Stomach (tissue), 19 donors: ENCODE measurements at places on chromosomes 2 and 18. TPM values are rescaled to one million over a fixed set of nuclear protein-coding genes. Genes with fewer than 3 reads are reported as not detected.
A peak's percentile ranks its signal among the peaks of the same experiment; 100 is the strongest.

Gene IL1F10
- total RNA-seq: not detected

Gene MROH2A
- total RNA-seq: not detected

Gene AMER3
- total RNA-seq: 0.58 TPM

Gene CDH2
- total RNA-seq: 18.7 TPM

Gene TNS1
- total RNA-seq: 174 TPM

Gene EHD3
- 0.58 TPM for total RNA-seq

Gene ABHD1
- total RNA-seq: not detected

Gene RAPGEF4
- total RNA-seq: 5.3 TPM

Gene MEIS1
- total RNA-seq: 159 TPM

Gene ACMSD
- not detected for total RNA-seq

Gene PJVK
- 2.2 TPM for total RNA-seq

Gene GKN1
- total RNA-seq: 7,706 TPM

Gene APCDD1
- 11.0 TPM for total RNA-seq

Gene ABCG8
- total RNA-seq: not detected

Gene TRAPPC12
- total RNA-seq: 75.8 TPM

Gene ALPP
- total RNA-seq: not detected

Gene SP110
- 11.1 TPM for total RNA-seq

Gene ARHGAP15
- total RNA-seq: not detected

Gene MARCO
- total RNA-seq: not detected

DNA sequence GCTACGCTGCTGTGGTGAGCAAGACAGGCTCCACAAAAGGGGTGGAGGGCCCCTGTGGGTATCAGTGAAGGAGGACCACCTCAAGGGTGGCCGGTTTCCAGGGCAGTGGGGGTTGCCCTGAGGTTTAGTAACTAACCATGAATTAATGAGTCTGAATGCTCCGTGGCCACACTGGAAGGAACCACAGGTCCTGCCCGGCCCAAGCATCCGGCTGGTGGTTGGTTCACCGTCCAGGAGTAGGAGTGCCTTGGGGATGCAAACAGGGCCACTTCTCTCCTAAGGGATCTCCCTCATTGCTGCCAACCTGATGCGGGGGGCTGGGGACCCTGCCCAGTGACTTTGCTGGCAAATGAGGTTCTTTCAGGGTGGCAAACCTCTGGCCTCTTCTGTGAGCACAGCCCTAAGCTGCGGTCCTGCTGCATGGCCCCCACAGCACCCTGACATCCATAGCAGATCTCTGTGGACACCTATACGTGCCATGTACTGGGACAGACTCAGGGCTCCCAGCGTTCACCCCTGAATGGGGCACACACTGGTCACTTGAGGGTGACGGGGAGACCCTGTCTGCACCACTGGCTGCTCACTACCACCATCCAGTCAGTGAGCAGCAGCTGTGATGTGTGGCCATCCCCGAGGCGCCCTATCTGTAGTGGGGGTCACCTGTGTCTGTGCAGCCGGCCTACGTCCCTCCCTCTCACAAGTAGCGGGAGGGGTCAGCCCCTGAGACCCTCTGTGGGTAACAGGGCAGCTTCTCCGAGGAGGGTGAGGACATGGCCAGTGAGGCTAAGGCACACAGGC, 41.6 kb downstream of the HS6ST1 start:
- DNase-seq: no peak

DNA sequence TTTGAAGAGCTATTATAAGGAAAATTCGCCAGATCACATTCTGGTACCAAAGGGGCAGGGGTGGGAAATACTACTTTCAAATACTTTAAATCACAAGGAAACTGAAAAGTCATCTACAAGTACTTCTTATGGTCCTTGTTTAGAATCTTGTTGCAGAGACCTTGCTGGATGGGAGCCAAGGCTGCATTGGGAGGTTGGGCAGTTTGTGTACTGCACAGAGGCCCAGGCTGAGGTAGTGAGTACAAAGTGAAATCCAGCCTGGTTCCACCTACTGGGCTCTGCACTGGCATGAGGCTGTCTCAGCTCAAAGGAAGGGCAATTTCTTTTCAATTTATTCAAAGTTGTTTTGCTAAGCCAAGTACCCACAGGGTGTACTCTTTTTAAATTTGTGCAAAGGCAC, 140.3 kb upstream of the DLX2 start:
- peak; percentile 67 for DNase-seq

DNA sequence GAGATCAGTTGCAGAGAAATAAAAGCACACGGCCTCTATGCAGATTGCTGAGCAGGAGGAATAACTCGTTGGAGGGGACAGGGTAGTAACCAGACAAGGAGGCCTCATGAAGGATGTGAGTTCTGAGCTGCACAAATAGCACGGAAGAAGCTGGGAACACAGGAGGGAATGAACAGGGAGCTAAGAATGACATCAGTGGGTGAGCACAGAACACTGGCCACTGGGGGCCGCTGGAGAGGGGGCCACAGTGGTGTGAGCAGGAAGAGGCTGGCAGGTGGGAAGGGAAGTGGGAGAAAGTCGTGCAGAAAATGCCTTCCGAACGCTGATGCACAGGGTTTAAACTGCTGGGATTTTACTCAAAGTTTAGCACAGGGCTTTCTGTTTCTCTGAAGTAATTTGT, 61.0 kb downstream of the ZAP70 start:
- DNase-seq: no peak

DNA sequence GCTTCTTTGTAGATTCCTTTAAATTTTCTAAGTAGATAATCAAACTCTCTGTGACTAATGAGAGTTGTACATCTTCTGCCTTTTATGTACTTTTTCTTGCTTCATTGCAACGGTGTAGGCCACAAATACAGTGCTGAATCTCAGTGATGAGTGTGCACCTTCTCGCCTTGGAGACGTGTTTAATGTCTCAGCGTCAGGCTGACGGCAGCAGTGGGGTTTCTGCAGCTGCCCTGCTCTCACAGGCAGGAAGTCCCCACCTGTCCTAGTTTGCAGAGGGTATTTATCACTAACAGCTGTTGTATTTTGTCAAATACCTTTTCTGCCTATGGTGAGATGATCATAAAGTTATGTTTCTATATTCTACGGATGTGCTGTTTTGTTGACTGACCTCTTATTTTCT, 13.3 kb downstream of the AGXT start:
- no peak for DNase-seq

GRCh38 chr2:201353116-201353515, 4.0 kb downstream of the FLACC1 start:
- DNase-seq: no peak

- DNase-seq: no peak
These were observed 18.4 kb upstream of the PRLH start for GRCh38 chr2:237547841-237548416.

- DNase-seq: no peak
These were observed 658.2 kb downstream of the NUP35 start for GRCh38 chr2:183782436-183782835.

DNA sequence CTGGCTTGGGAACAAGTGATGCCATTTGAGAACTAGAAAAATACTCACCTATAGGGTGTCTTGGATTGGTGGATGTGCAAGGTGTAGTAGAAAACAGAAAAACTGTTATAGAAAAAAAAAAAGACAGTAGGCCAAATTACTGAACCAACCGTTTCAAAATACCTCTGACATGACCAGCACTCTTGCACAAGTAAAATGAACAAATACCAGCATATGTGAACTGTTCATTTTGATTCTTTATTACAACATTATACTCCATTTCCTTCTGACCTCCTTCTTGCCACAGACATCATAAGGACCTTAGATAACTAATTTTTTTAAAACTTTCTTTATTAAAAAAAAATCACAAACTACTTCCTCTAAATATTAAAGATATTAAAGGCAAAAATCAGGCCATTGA, 125.5 kb downstream of the ATAD2B start:
- no peak for DNase-seq

DNA sequence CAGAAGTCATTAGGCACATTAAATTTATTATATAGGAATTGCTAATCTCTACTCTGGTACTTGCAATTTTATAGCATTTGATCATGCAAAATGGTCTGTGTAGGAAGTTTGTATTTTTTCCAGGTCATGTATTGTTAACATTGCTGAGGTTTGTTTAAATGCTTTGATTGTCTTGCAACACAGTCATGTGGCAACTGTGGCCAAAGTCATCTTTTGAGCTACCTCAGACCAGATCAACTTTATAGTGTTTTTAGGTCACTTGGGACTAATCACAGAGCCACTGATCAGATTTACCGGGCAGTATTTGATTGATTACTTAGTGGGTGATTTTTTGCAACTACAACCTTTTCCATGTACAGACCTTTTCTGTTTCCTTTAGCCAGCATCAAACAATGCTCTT, 3.7 kb downstream of the SERPINB5 start:
- DNase-seq: no peak

DNA sequence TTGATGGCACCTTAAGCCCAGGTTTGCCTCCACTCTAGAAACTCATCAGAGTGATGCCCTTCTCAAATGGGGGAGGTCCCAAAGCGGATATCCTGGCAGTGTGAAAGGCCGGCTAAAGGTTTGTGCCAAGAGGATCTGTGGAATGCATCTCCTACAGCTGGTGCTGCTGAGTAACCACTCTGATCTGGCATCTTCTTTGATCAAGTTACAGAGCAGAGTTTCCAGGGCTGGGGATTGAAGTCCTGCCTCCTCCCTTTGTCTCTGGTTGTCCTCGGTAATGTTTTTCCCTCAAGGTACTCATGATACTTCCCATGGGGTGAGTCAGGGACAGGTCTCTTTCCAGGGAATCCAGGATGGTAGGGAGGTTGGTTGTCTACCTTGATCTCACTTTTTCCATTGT, 24.6 kb downstream of the PRKRA start:
- DNase-seq: no peak

GRCh38 chr2:219714681-219715400, 87.4 kb downstream of the SLC4A3 start:
- no peak for DNase-seq

DNA sequence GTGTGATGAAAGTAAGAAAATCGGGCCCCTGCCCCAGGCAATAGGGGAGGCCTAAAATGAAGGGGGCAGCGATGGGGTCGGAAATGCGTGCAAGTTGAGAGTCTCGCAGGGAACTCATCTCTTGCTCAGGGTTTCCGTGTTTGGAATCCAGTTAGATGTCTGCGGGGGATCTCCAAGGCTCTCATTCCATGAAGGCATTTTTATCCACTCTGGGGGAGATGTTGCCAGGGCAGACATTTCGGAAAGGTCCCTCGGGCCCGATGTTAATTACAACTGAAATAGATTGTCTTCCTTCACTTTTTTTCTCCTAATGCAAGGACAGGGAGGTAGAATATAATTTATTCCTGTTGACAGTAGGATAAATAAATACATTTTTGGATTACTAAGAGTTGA, 12.8 kb upstream of the SKOR2 start:
- no peak for DNase-seq

GRCh38 chr2:218961651-218962570, 2.4 kb downstream of the CDK5R2 start:
- no peak for DNase-seq

- no peak for DNase-seq
These were observed 221.7 kb downstream of the PAX3 start for GRCh38 chr2:222076973-222077690.

- no peak for DNase-seq
These were observed 10.2 kb downstream of the RSAD2 start for GRCh38 chr2:6887751-6888192.

DNA sequence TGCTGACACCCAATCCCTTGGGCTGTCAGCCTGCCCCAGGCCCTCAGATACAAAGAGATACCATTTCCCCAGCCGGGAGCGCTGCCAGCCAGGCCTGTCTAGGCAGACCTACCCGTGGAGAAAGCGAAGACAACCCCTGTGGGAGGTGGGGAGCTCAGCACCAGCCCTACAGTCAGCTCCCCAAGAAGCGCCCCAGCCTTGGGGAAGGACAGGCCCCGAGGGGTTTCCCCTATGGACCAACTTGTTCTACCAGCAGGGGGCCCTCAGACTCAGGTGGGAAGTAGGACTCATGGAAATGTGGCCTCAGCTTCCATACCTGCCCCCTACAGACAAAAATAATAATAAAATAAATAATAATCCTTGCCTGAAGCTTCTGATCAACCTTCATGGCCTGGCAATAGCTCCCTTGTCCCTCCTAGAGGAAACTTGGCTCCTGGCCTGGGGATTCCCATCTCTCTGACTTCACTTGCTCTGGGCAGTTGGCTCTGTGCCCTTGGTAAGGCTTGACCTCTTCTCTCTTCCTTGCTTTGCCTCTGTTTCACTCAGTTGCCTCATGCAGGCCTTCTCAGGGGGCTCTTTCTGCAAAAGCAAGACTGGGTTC, 7.0 kb downstream of the SLC35F6 start:
- peak; percentile 63 for DNase-seq

- peak; percentile 8 for DNase-seq
These were observed 30.4 kb upstream of the ALLC start for GRCh38 chr2:3627500-3628100.

DNA sequence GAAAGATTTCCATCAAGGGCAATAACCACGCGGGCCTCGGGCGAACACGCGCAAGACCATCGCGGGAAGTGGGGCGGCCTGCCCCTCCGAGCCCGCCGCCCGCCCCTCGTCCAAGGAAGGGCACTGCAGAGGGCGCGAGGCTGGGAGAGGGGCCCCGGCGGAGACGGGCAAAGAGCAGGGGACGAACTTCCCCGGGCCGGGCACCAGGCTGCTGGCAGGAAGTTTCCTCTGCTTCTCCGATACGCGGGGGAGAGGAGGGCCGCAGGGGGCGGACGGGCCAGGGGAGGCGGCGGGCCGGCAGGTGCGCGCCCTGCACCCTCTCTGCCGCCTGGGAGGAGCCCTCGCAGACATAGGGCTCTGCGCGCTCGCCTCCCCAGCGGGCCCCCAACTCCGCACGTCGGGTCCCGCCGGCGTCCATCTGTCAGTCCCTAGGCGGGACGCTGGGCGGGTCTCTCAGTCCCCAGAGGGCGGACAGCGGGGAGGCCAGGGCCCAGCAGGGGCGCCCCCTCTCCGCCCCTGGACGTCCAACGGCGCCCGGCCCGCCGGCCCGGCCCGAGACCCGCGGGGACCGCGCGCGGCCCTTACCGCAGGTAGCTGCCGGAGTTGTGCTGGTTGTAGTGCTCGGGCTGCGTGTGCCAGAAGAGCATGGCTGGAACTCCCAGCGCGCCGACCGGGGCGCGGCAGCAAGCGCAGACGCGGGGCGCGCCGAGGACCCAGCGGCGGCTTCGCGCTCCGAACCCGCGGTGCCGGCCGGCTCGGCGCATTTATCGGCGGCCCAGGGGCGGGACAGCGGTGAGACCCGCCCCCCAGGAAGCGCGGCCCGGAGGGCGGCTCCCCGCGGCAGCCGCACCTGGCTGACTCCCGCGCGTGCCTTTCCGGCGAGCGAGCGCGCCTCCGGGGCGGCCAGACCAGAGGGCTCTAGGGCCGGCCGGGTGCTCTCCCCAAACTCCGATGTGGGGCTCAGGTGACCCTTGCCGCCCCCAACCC, at the start of gene TFCP2L1:
Gene TFCP2L1, minus strand, starts transcription at position 740 of the 987 bp plus-strand sequence. Its CDS starts 93 bp downstream, at position 647.
- peak; percentile 89 for DNase-seq

- DNase-seq: no peak
These were observed 582.3 kb downstream of the SLC4A3 start for GRCh38 chr2:220209751-220210150.

DNA sequence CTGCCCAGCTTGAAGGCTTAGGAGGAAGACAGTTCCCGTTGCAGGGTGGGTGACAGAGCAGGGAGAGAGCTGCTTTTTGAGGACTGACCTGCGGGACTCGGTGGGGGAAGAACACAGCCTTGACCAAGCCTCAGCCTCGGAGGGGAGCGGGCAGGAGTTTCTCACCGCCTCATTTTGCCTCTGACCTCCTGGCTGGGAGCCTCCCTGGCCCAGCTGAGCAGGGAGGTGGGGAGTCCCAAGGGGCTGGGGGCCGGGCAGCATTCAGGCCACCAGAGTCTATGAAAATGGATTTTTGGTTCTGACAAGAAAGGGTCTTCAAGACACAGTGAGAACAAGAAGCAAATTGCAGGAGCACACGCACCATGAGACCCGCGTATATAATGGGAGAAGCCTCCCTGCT, 51.3 kb upstream of the SMAD7 start:
- DNase-seq: no peak
